ENCODE measurements at places on chromosomes 7 and 10.

GRCh38 chr10:86716466-86716865 lies 40.0 kb upstream of the BMPR1A start:
- no peak for DNase-seq

DNA sequence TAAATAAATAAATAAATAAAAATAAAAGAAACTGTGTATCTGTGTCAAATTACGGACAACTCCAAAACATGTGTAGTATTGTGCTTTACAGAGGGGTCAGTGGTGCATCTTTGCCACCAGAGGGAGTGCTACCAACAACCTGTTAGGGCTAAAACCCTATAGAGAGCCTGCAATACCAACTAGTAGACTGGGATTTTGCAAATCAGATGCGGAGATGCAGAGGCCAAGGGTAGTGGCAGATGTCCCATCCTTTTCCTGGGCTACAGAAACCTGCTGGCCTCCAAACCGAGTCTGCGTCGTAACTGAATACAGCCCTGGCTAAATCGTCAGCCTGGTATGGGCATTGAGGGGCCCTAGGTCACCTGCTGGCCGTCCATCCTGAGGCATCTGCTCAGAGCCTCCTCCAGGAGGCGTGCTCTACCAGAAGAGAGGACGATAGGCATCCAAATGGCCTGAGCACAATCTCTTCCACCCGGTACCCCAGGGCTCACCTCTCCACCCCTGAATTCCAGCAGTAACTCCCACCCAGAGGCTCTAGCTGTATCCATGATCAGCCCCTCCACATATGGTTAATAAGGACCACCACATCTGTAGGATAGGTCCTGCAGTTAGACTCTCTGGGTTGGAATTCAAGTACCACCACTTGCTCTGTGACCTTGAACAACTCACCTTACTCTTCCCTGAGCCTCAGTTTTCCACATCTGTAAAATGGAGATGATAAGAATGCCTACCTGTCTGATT lies 6.2 kb upstream of the RRP12 start:
- peak; percentile 85 for DNase-seq

- DNase-seq, result no peak
These were observed 699.4 kb upstream of the FZD8 start for GRCh38 chr10:36341471-36341870.

DNA sequence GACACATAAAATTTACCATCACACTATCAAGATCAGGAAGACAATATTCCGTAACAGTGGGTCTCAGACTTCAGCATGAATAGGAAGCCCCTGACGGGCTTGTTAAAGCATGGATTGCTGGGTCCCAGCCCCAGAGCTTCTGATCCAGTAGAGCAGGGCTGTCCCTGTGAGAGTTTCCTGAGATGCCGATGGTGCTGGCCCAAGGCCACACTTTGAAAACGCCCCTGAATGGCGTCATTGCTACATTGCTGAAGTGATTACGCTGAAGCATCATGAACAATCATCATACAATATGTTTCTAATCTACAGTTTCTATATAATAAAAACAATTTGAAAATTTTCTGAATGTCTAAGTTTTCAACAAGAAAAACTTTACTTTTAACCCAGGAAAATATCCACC lies 38.0 kb upstream of the TMEM72 start:
- peak; percentile 77 for DNase-seq

DNA sequence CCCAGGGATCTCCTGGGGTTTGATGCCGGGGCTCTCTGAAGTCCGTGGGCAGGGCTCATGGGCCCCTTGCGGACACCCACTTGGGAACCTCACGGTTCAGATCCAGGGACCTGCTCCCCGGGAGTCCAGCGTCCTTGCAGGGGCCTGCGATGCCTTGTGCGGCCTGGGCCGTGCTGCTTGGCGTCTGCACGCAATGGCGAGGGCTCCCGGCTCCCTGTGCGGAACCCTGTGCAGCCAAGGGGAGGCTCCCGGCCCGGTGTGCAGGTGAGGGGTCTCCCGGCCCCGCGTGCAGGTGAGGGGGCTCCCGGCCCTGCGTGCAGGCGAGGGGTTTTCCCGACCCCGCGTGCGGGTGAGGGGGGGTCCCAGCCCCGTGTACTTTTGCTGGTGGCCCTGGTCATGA lies 146.7 kb downstream of the DNAJB6 start:
- no peak for DNase-seq

DNA sequence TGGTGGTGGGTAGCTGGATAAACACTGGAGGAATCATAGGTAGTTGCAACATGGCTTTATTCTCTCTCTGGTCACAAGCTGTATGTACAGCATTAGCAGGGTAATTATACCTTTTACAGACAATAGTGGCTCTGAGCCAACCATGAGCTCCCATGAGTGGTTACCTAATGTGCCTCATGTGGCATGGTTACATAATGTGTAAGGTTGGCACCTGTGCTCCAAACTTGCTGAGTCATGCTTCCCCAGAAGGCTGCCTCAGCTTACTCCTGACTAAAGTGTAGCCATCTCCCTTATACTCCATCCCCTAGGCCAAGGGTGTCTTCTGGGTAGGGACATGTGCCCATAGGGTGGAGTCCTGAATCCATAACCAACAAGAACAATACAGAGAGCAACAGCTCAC lies 345.3 kb upstream of the SEMA3C start:
- no peak for DNase-seq

DNA sequence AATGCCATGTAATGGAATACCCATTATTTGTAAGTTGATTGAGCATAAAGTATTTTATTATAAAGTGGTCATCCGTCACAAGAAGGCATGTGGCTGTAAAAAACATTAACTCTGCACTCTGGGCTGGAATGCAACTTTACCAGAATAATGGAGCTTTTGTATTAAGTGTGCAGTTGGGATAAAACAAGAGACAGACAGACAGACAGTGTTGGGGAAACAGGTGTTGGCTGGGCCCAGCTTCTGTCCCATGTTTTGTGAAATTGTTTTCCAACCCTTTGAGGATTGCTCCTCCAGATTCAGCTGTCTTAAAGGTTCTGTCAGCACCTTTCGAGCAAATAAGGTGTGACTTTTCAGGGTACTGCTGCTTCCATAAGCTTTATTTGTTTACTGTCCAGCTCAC lies 67.9 kb upstream of the NFKB2 start:
- no peak for DNase-seq

GRCh38 chr10:124498056-124498455 lies 36.4 kb downstream of the LHPP start:
- no peak for DNase-seq

DNA sequence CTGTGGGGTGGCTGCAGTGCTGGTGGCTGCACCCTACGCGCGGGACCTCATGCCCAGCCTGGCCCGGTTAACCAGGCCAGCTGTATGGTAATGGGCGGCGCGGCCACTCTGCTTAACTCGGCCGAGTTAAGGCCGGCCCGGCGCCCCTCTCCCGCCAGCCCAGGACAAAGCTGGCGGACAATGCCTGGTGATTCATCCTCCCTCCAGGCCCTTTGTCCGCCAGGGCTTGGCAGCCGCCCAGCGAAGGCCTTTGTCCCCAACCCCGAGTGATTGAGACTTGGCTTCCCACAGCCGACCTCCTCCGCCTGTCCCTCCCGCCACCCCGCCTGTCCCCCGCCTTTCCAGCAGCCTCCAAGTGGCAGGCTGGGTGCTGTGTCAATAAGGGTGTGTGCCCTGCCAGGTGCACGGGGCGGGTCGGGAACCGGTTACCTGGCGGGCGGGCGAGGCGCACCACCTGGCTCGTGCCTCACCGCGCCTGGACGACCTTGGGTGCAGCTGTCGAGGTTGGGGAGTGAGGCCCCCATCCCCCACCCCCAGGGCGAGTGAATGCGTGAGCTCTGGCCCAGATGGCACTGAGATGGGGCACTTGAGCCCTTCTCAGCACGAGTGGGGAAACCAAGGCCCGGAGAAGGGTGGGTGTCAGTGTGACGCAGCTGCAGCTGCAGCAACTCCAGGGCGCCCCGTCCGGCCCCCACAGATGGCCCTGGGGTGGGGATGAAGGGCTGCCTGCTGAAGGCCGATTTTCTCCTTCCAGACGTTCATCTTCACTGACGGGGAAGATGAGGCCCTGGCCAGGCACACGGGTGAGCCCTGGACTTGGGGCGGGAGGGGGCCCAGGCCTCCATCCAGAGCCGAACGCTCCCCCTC lies 4.6 kb downstream of the LFNG start:
- peak; percentile 58 for DNase-seq

GRCh38 chr7:97307521-97308108 lies 190.1 kb downstream of the SDHAF3 start:
- DNase-seq, result no peak

DNA sequence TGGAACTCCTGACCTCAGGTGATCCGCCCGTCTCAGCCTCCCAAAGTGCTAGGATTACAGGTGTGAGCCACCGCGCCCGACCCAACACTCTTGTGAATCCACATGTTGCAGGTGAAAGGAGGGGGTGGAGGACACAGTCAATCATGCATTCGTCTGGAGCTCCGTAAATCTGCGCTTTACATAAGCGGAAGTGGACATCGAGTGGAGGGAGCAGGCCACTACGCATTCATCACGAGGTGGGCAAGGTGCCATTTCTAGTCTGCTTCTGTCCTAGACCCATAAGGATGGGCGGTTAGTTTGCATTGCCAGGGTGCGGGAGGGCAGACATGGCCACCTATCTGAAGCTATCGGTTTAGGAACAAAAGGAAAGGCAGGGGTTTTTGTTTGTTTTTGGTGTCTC lies 225.2 kb upstream of the TCERG1L start:
- DNase-seq, result no peak

DNA sequence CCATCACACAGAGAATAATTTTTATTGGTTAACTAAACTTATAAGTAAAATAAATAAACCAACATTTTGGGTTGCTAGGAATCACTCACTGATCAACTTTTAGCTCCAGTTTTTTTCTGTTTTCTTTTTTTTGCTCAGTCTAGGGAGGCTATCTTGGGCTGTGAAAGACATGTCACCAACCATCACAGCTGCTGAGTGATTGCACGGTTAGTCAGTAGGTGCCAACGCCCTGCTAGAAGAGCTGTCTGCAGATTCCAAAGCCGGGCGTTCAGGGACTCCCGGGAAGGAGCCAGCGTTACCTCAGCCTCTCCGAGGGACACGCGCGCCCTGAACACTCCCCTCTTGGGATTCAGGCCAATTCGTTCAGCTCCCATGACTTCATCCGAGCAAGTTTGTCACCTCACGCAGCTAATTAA lies 604 bp upstream of the STAM start:
- DNase-seq, result peak; percentile 71

GRCh38 chr10:132648072-132648850 lies 110.7 kb downstream of the INPP5A start:
- no peak for DNase-seq

GRCh38 chr10:6283655-6284054 lies 80.9 kb downstream of the PFKFB3 start:
- no peak for DNase-seq

DNA sequence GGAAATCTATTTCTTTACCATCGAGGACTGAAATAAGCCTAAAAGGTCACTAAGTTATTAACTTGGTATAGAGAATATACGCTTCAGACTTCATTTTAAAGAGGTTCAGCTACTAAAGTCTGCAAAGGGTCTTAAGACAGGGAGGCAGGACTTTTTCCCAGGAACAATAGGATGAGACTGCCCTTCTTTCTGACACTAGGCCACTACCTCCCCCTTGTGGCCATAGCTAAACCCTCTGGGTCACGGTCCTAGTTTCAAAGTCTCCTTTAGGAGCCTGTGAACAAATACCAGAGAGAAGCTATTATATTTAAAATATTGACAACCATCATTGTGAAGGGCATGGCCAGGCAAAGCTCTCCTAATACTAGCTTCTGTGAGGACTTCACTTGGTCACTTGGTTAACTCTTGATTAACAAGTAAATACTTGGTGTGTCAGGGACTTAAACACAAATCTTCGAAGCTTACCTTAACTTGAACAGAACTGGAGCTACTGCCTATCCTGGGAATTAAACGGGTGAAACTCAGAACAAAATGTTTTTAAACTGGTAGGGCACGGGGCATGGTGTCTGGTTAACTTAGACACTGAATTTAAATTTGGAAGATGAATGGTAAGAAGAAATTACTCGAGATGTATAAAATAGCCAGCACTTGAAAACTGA lies 75.6 kb downstream of the CCDC6 start:
- peak; percentile 69 for DNase-seq

- DNase-seq, result no peak
These were observed 74.8 kb upstream of the SVIL start for GRCh38 chr10:29709484-29710002.

DNA sequence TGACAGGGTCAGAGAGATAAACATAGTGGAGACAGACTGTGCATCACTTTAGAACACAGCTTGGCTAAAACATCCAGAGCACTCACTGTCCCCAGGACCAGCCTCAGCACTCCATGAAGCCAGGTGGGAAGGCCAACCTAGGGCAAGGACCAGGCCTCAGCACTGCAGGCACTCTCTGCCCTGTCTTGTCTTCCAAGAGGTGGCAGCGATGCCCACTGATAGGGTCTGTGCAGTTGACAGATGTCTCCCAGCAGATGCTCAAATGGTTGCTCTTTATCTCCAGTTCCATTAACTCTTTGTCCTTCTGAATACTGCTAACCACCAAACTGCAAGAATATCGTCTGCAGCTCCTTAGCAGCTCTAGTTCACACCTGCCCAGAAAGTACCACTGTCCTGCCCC lies 9.1 kb downstream of the DDX56 start:
- no peak for DNase-seq

GRCh38 chr7:155665957-155666287 lies 21.5 kb downstream of the RBM33 start:
- DNase-seq, result peak; percentile 80

- no peak for DNase-seq
These were observed 260.2 kb upstream of the TMEM72 start for GRCh38 chr10:44650691-44651661.

DNA sequence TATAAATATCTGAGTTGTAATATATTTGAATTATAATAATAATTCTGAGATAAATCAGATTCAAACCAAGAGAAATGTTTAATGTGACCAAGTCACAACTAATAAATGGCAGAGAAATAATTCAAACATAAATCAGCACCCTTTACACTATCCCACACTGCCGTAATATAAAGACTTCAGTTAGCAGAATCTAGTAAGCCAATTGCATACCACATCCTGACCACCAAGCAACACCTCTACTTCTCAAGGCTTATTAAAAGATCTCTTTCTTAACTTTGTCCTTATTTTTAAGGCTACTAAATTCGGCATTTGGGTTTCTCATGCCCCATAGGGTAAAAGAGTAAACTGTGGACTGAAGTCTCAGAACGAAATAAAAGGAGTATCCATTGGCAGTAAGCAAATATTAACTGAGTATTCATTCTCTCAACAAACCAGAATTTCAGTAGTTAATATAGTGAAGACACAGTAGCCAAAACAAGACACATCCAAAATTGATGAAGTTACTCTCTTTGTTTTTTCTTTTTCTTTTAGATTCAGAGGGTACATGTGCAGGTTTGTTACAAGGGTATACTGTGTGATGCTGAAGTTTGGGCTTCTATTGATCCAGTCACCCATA lies 14.8 kb downstream of the ACBD5 start:
- no peak for DNase-seq

DNA sequence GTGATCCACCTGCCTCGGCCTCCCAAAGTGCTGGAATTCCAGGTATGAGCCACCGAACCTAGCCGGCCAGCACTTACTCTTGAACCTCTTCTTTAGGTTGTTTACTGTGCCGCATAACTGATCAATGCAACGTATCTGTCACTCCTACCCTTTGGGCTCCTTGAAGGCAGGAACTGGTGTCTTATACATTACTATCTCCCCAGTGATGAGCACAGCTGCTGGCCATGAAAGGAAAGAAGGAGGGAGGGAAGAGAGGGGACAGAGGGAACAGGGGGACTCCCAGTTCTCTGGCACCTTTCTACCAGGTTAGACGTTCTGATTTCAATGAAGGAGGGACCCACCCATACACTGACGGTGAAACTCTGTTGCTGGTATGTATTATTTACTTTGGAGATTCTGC lies 111.8 kb upstream of the NANOS1 start:
- no peak for DNase-seq

All from cardiac muscle cell (in vitro differentiated cells and primary cell).